ENCODE measurements at places on chromosomes 7 and 10. TPM values are rescaled to one million over a fixed set of nuclear protein-coding genes. Genes with fewer than 3 reads are reported as not detected.
A peak's percentile ranks its signal among the peaks of the same experiment; 100 is the strongest.

DNA sequence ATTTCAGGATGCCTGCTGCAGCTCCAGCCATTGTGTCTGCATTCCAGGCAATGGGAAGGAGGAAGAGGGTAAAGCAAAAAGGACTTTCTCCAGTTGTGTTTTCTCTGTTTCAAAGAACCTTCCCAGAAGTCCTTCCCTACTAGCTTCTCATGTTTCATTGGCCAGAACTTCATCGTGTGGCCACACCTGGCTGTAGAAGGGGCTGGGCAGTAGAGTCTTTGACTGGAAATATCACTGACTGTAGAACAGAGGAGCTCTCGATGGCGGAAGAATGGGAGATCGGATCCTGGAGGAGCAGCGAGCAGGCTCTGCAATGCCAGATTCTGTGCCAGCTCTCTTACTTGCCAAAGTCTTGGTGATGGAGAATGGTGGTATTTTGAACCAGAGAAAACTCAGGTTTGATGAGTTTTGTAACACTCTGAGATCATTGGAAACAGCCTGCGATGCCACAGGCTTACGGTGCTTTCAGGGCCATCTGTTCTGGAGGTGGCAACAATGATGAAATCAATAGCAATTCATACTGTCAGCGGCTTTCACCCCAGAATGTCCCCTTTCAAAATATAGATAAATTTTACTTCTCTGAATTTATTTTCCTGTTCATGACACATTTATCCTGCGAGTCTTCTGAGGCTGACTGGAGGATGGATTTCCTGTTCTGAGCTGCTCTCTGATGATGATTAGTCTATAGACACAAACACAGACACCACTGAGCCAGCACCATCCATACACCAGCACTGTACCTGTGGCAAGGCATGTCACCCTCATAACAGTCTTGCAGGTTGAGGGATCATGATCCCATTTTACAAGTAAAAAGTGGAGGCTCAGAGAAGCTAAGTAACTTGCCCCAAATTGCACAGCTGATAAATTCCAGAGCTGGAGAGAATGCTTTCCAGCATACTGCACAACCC is 204.2 kb downstream of the EMX2 start:
- DNase-seq: no peak

GRCh38 chr7:8185926-8186683 is 75.9 kb downstream of the ICA1 start:
- no peak for DNase-seq

GRCh38 chr7:21355406-21355874 is 72.4 kb upstream of the SP4 start:
- no peak for DNase-seq

DNA sequence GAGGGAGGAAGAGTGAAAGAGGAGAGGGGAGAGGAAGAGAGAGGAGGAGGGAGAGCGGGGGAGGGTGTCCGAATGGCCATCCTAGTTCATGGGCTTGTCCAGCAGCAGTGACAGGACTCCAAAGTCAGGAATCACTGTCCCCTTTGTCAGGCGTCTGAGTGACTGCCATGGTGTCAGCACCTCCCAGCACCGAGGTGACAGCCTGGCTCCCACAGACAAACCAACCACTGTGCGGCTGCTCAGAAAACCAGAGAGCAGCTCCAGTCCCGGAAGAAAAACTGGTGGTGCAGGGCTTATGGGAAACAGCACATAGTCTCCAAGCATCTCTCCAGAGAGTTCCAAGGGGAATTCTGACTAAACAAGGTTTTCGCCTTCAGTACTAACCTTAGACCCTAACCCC is 18.9 kb upstream of the FGFR2 start:
- DNase-seq: no peak

GRCh38 chr7:143023047-143023446 is 3.9 kb downstream of the OR9A2 start:
- DNase-seq: no peak

DNA sequence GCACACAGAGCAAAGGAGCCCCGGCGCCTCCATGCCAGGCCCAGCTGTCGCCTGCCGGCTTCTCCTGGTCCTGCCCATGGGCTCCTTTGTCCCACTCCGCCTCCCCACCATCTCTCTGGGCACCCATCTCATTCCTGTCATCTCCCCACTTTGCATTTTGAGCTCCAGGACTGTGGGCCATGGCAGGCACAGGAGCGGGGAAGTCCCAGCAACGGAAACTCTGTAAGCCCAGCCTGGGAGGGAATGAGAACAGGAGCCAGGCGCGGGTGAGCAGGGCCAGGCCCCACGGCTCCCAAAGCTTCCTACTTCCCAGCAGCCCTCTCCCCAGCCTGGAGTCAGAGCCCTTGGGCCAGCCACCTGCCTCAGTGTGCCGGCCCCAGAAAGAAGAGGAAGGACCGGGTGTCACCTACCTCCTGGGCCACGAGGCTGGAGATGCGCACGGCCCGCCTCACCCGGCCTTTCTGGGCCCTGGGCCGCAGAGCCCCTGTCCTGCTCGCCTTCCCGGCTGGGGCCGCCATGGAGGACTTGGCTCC is 23.1 kb downstream of the KCNH2 start:
- DNase-seq: no peak

- DNase-seq: no peak
Measured at GRCh38 chr7:148161776-148162175, 428.8 kb upstream of the C7orf33 start.

DNA sequence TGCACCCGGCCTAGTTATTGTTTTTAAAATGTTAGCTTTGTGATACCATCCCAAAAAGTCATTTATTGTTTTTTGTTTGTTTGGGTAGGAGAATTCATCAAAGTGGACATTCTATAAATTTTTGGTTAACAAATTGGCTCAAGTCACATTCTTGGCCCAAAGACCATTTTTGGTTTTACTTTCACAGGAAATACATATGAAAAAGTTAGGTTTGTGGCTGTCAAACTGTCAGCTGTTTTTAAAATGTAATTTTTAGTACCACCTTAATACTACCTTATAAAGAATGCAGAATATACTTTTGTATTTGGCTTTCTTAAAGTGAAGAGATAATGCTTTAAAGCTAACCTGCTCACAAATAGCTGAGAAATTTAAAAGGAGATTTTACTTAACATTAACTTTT is 25.1 kb downstream of the TMEM168 start:
- DNase-seq: no peak

GRCh38 chr7:4712281-4713182 is 30.4 kb downstream of the FOXK1 start:
- no peak for DNase-seq

- DNase-seq: peak; percentile 46
Measured at GRCh38 chr10:4051641-4052151, 266.7 kb upstream of the KLF6 start.

- no peak for DNase-seq
Measured at GRCh38 chr10:5965266-5965665, 12.1 kb downstream of the IL15RA start.

ITPRID1 gene
- not detected for total RNA-seq

CALHM1 gene
- total RNA-seq: not detected

SUGCT gene
- 1.1 TPM for total RNA-seq

CYP2C19 gene
- not detected for total RNA-seq

BLNK gene
- total RNA-seq: not detected

HNRNPA2B1 gene
- total RNA-seq: 99.9 TPM

COL28A1 gene
- not detected for total RNA-seq

TMEM229A gene
- not detected for total RNA-seq

ASB10 gene
- not detected for total RNA-seq

MARCHF5 gene
- total RNA-seq: 23.5 TPM

TCERG1L gene
- total RNA-seq: not detected

AKR1D1 gene
- not detected for total RNA-seq
